ENCODE measurements at places on chromosomes 3 and 15.

GRCh38 chr3:195701042-195701915 is 19.5 kb upstream of the MUC20 start:
- no peak for DNase-seq

DNA sequence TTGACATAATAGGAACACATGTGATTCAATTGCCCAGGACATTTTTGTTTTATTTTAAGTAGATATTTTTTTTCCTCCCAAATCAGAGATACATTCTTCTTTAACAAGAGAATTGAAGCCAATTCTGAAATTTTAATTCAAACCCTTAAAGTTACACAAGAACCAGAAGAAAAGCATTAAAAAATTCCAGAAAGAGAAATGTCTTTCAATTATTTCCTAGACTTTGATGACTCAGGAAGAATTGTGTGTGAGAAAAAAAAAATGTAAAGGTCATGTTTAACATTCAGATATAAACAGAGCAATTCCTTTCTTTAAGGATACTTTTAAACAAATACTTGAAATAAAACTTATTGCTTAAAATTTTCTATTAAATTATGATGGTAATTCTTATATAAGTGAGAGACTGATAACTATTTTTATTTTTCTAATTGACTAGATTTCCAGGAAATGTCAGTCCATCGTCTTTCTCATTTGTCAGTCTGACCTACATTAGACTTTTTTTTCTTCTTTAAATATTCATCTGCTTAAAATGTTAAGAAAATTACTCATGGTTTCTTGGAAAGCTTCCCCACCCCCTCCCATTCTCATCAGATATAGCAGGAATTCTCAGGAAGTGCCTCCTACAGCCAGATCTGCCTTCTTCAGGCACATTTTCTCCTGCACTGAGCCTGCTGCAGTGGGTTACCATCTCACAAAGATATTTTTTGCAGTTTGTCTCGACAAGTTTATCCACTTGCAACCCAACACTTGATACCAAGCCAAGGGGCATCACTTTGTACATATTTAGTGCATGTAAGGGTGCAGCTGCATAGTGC is 261.8 kb upstream of the CBLB start:
- DNase-seq: no peak

GRCh38 chr3:126654571-126655383 is at the start of gene TXNRD3:
Gene TXNRD3, minus strand, starts transcription at chr3:126655124.
- peak; percentile 66 for DNase-seq

GRCh38 chr3:4791358-4791757 is 187.9 kb upstream of the BHLHE40 start:
- no peak for DNase-seq

GRCh38 chr3:116441652-116442051 is 3.6 kb downstream of the LSAMP start:
- no peak for DNase-seq

- DNase-seq: no peak
Observed at GRCh38 chr3:35383216-35383615, 256.1 kb upstream of the ARPP21 start.

DNA sequence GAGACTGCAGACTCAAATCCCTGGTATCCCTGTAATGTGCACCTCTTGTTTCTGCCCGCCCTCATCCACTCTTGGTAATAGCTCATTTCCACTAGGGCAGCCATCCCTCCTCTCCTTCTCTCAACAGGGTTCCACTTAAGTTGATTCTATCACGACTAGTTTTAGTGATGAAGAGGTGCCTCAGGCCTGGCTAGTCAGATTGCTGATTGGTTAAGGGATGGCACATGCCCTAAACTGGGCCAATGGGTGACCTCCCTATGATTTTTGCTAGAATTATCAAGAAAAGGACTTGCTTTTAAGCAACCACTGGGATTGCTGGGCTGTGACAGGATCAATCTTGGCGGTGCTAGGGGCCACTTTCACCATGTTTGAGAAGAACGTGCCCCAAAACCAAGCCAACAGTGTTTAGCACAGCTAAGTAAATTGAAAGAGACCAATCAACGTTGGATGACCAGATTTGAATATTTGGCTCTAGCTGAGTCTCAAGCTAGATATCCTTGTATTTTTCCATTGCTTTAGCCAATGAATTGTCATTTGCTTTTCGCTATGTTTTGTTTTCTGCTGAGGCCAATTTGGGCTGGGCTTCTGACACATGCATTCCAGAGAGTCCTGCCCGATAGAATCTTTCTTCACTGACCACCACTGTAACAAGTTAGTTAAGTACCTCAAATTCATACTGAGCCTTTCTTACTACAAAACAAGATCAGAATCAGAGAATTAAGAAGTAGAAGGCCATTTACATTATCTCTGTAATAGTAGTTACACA is 131.0 kb downstream of the PDZRN3 start:
- no peak for DNase-seq

DNA sequence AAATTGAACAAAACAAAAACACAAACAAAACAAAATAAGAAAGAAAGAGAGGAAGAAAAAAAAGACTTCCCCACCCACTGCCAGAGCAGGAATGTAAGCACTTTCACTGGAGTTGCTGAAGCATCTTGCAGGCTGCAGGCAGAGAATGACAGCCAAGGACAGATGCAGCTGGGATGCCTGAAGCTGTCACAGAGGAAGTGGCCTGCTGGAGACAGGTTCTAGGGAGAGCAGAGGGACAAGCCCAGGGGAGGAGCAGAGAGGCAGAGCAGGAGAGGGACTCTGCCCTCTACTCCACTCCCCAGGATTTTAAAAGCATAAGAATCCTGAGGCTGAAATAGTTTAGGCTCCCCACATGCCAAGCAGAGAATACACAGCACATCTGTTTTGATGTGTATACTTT is 326.2 kb downstream of the TUSC7 start:
- DNase-seq: no peak

- no peak for DNase-seq
Observed at GRCh38 chr3:184827572-184827971, 15.6 kb downstream of the VPS8 start.

- DNase-seq: no peak
Observed at GRCh38 chr15:41907141-41907540, 13.3 kb upstream of the SPTBN5 start.

GRCh38 chr15:64038878-64039610 is 7.2 kb downstream of the DAPK2 start:
- no peak for DNase-seq

- no peak for DNase-seq
Observed at GRCh38 chr15:81108427-81108826, 25.6 kb upstream of the CFAP161 start.

GRCh38 chr3:153268564-153269279 is 106.7 kb downstream of the RAP2B start:
- no peak for DNase-seq

DNA sequence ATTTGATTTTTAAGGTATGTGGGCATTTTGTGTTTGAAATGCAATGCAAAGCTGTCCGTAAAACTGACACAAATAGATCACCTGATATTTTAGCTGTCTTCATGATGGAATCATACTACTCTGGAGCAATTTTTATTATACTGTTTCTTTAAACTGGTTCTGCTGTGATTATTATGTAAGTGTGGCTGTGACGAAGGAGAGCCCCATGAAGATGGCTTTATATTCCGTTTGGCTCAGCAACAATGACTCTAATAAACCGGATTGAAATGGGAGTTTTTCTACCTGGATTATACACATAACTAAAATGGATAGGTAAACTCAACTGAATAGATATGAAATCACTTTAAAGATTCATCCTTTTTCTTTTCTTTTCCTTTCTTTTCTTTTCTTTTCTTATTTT is 9.4 kb downstream of the TLNRD1 start:
- no peak for DNase-seq

DNA sequence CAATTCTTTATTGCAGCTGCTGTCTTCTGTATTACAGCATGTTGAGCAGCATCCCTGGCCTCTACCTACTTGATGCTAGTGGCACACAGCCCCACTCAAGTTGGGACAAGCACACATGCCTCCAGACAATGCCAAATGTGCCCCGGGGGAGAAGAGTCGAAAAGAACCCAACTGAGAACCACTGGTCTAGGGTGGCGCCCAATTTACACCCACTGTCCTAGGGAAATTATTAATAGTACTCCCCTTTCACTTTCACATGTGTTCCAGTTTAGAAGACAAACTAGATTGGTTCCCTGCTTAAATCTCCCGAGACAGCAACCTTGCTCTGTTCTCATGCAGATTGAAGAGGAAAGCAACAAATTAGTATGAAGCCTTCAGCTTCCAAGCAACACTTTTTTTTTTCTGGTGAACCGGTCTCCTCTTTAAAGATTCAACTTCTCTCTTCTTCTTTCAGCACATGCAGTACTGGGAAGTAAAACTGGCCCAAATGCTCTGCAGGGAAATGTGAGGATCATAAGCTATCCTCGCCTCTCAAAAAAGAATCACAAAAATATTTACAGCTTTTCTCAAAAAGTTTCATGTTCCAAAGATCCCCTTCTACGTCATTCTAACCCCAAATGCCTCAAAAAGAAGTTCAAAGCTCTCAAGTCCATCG is 823.9 kb upstream of the CFAP20DC start:
- no peak for DNase-seq

DNA sequence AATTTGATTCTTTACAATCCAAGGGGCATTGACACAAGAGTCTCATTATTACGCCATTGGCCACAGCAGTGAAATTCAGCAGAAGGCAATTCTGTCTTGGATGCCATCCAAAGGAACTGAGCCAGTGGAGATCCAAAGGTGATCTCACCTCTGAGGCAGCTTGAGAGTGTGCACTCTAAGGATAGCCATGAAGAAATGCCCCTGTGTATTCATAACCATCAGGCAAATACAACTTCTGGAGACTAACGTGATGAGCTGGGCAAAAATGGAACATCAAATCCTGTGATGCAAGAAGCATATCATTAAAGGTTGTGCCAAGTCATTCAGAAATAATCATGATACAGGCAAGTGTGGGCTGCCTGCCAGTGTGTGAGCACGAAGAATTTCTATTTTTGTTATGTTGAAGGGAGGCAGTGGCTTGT is 41.4 kb downstream of the ROBO2 start:
- no peak for DNase-seq
